ENCODE measurements at places on chromosomes 11 and 22.

DNA sequence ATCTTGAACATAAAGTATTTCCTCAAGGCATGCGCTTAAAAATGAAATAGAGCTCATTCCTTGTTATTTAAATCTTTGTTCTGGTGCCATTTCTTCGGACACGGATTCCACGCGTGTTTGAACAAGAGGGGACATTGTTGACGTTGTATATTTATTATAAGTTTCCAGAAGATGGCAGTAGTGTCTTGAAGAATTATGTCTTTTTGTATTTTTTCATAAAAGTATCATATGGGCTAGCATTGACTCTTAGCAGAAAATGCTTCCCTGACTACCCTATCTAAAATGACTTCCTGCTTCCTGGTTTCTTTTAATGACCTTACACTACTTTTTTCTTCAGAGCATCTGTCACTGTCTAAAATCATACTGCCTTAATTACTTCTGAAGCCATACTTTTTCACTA lies 20.4 kb downstream of the BIRC2 start:
- DNase-seq, result no peak

DNA sequence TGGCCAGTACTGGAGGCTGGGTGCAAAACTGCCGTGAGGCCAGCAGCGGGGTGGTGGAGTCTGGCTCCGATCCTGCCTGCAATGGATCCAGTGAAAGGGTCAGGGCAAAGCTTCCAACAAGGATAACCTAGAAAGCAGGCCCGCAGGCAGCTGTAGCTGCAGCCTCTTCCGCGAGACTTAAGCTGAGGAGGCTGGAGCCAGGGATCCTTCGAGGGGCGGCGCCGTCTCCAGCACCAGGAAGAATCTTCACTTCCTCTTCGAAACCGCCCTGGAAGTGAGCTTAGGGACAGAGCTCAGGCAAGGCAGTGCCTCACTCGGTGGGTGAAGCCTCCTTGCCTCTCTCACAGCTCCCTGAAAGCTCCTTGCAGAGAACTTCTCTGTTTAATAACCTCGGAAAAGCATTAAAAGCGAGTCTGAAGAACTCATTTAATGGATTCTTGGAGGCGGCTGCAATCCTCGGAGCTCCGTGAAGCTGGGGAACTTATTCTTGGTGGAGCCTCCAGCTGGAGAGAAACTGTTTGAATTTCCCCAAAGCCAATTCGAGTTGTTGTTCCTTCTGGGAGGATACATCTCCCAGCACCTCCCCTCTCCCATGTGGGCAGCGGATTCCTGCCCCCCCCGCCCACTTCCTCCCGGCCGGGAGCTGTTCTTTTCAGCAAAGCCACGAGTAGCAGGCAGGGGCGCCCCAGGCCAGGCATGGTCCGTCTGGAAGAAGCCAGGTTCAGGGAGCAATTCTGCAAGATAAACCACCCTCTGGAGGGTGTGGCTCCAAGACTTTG lies 169.9 kb downstream of the CTTN start:
- no peak for DNase-seq

GRCh38 chr22:19942157-19943081 lies 801 bp upstream of the TXNRD2 start:
- no peak for DNase-seq

GRCh38 chr11:130876931-130877915 lies 39.1 kb downstream of the SNX19 start:
- DNase-seq, result no peak

DNA sequence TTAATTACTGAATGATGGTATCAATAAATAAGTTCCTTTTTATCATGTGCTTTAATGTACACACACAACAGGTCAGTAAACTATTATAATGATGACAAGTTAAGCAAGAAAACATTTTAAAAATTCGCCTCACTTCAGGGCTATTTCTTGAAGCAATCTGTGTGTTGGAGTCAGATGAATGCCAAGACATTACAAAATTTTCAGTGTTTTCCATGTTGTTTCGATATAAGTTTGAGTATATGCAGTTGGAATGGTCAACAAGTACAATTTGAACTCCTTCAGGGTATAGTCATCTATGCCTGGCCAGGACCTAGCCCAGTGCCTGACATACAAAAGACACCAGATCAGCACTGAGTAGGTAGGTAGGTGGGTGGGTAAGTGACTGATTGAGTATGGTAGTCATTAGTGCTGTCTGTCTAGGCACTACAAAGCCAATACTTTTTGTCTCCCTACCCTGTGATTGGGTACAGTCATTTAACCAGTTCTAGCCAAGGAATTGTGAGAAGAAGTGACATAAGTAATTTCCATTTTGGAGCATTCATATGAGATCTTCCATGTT lies 7.5 kb downstream of the PRCP start:
- DNase-seq, result no peak

DNA sequence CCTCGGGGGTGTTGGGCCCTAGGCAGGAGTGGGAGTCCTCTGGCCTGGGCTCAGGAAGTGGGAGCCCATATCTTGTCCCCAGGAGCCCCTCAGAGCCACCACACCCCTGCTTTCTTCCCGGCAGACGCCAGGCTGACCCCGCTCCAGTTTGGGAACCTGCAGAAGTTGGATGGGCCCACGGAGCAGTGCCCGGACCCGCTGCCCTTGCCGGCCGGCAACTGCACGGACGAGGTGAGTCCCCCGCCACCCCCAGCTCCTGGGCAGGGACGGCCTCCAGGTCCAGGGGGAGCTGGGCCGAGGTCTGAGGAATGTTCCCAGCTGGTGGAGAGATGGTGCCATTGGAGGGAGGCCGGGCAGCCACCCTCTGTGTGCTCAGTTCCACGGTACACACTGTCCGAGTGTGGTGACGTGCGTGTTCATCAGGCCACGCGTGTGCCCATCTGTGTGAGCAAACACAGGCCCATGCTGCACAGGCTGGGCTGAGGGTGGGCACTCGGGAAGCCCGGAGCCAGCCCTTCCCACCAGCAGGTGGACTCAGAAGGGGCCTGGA lies 4.8 kb downstream of the MUC5B start:
- no peak for DNase-seq

- DNase-seq, result no peak
These were observed 340.5 kb downstream of the TENM4 start for GRCh38 chr11:79100093-79100910.

DNA sequence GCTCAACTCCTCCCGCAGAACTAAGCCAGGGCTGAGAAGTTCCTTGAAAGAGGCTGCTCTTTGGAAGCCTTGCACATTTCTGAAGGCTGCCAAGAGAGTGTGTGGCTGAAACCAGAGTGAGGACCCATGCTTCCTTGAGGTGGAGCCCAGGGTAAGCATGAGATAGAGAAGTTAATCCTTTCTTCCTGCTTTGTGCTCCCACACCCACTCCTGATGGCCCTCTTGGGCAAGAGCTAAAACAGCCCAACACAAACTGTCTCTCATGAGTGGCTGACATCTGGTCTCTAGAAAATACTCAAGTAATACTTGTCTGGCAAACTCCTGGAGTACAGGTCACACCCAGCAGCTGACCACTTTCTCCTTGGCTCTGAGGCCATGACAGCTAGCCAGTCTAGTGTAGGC lies 523.7 kb downstream of the INSC start:
- DNase-seq, result no peak

DNA sequence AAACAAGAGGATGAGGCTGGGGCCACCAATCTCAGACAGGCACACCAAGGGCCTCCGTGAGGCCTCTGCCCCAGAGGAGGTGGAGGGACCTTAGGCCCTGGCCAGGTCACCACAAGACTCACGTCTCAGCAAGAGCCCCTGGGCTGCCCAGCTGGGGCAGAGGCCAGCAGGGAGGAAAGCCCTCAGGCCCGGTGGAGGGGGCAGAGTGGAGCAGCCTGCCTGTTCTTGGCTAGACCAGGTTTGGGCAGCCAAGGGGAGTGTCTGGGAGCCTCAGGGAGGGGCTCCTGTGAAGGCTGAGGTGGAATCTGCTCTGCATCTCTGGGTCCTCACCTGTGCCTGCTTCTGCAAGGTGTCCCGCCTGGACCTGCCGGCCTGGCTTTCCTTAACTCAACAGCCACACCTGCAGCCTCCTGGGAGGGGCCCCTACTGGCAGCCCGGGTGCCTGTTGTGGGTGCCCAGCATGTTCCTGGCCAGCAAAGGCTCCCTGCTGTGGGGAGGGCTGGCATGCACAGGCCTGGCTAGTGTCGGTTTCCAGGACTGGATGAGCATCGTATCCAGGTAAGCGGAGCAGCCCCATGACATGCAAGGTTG lies 11.9 kb downstream of the TTLL12 start:
- DNase-seq, result no peak
